T-helper 2 cell treated with Interferon-gamma antibody and Interleukin-4, amounts not matched to agents 5 μg/mL and 100 μg/mL, for 36 hours (primary cell): ENCODE measurements at places on chromosomes 7 and 10.

- DNase-seq = no peak
These were observed 170.9 kb upstream of the ASAH2 start for GRCh38 chr10:50422259-50422658.

GRCh38 chr7:55349121-55349520 lies 16.0 kb upstream of the LANCL2 start:
- no peak for DNase-seq

DNA sequence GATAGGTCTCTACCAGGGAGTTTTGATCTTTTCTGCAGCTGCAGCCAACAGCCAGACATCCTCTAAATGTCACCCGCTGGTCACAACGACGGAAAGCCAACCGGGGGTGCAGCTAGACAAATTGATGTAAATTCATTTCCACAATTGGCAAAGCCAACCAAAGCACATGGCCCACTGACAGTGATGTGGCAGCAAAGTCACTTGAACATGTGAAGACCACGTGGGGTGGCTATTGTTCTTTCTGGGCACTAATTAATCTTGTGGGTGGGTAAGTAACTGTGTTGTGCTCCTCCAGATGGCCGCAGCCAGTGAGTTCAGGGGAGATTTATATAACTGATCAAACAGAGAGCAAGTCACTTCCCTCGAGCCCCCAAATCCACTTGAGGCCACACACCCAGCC lies 354.1 kb downstream of the ANKRD30A start:
- DNase-seq = no peak

DNA sequence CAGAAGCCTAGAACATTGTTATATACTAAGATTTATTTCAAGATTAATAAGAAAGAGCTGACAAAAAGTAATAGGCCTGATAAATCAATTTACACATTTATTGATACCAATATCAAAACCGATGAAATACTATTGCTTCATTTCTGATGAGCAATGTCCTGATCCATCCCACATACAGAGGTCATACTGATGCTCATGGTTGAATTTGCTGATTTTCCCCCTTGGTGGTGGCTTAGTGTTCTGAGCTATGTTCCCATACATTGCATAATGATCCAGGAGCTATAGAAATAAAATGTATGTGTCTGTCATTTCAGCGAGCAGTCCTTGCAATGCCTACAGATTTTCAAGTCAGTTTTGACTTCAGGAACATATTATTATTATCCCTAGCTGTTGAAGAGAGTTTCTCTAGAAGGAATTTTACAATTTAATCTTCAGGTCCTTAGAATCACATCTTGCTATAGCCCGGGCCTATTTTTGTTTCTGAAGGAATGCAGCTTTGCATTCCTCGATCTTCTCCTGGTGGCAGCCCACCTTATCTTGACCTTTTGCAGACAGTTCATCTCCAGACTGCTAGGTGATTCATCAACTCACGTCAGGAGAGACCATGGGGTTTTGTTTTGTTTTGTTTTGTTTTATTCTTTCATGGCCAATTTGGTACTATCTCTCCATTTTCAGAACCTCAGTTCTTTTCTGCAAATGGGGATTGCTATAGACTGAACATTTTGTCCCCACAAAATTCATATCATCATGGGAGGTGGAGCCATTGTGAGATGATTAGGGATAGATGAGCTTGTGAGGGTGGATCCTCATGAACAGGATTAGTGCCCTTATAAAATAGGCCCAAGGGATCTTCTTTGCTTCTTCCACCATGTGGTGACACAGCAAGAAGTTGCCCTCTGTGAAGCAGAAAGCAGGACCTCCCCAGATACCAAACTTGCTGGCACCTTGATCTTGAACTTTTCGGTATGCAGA lies 465.6 kb upstream of the IGFBP3 start:
- DNase-seq = no peak

DNA sequence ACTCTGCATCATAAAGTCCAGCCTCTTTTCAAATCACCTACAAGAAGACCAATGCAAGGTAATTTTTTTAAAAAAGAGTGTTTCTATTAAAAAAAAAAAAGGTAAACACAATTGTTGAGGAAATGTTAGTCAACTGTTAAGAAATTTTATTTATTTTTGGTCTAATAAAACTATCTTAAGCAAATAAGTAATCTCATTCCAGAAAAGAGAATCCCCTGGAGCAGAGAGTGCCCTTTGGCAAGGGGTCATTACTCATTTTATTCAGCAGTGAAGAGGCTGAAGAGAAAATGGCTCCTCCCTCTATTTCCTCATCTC lies 63.4 kb upstream of the GSDME start:
- DNase-seq = no peak

GRCh38 chr10:24039897-24040296 lies 169.0 kb upstream of the KIAA1217 start:
- no peak for DNase-seq

DNA sequence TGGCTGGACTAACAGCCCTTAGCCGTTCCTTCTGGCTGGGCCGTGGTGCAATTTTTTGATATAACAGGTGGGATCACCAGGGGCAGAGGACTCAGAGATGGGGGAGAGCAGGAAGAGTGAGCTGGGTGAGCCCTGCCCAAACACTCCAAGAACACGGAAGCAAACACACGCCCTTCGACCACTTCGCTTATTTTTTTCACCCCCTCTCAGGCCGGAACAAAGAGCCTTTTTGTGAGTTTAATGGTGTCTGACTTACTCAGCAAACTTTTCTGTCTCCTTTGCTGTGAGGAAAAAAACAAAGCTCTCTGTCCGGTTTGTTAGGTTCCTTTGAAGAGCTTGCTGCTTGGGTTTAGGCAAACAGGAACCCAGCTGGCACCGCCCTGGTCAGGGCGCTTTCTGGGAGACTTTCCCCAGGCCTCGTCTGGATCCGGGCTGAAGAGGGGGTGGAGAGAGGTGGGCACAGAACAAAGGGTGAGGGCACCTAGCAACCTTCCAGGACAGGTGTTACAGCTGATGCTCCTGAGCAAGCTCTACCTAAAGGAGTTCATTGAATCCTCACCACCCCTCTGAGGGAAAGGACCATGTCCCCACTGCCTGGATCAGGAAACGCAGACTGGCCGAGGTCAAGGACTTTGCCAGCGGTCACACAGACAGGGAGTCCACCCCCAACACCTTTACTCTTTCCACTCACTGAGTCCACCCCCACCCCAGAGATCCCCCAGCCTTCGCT lies 23.3 kb downstream of the CALML3 start:
- DNase-seq = no peak

GRCh38 chr10:72379776-72380175 lies 25.1 kb upstream of the DNAJB12 start:
- DNase-seq = no peak

- DNase-seq = no peak
These were observed 101.4 kb downstream of the SEMA3E start for GRCh38 chr7:83547526-83547925.

GRCh38 chr7:15288741-15289140 lies 273.1 kb downstream of the AGMO start:
- DNase-seq = no peak

- DNase-seq = no peak
These were observed 61.6 kb upstream of the BTRC start for GRCh38 chr10:101292194-101293006.

GRCh38 chr10:78424723-78425122 lies 391.1 kb downstream of the RPS24 start:
- no peak for DNase-seq

- DNase-seq = no peak
These were observed 33.8 kb downstream of the CHST15 start for GRCh38 chr10:124059551-124059950.

GRCh38 chr10:90041585-90041984 lies 340.2 kb downstream of the KIF20B start:
- DNase-seq = no peak

GRCh38 chr7:88147949-88148348 lies 71.9 kb downstream of the SRI start:
- DNase-seq = no peak

DNA sequence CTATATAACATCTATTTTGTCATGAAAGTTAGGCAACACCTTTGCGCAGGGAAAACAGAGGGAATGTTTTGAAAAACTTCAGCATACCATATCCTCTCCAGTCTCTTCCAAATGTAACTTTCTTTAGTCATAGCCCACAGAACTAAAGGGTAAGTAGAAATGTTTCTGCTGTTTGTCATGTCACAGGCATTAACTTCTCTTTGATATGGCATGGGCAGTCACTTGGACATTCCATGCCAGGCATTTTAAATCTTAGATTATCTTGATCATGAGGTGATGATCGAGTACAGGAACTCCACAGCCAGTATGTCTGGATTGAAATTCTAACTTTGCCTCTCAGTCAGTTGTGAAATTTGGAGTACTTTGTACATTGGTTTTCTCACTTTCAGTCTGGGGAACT lies 27.5 kb upstream of the ETV1 start:
- DNase-seq = no peak

- no peak for DNase-seq
These were observed 67.3 kb downstream of the NHLRC2 start for GRCh38 chr10:113921561-113922370.

- peak; percentile 8 for DNase-seq
These were observed 24.1 kb downstream of the GRIFIN start for GRCh38 chr7:2452074-2452507.

DNA sequence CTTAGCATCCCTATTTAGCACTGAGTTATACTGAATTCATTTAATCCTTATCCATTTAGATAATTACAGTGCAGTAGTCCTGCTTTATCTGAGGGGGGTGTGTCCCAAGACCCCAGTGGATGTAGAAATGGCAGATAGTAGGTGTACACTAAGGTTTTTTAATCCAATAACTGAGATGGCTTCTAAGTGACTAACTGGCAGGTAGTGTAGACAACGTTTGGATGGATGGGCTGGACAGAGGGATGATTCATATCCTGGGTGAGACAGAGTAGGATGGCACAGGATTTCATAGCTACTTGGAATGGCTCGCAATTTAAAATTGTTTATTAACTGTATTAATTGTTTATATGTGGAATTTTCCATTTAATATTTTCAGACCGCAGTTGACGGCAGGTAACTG lies 295.6 kb downstream of the CCDC3 start:
- DNase-seq = no peak

- no peak for DNase-seq
These were observed 628 bp downstream of the MPLKIP start for GRCh38 chr7:40133561-40134427.

- DNase-seq = no peak
These were observed 92.4 kb downstream of the LRRN3 start for GRCh38 chr7:111183321-111183720.

- no peak for DNase-seq
These were observed 201.8 kb upstream of the ZMIZ1 start for GRCh38 chr10:78866731-78867554.

DNA sequence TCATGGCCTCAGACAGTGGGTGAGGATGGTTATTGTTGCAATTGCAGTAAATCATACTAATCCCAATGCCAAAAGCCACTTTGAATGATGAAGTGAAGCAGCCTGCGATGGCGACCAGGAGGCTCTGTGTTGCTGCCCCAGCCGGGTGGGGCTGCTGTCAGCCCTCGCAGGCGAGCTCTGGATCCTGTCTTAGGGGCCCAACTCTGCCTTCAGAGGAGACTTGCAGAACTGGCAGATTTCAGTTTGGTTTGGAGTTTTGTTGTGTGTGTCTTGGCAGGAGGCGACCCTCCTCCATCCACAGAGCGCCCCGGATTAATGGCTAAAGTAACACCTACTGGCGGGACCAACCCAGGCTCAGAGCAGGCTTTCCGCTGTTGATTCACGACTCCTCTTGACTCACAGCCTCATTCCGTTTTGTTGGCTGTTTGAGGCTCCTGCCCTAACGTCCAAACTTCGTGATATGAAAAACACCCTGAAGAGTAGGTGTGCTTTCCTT lies 67.9 kb upstream of the BMPER start:
- DNase-seq = no peak

DNA sequence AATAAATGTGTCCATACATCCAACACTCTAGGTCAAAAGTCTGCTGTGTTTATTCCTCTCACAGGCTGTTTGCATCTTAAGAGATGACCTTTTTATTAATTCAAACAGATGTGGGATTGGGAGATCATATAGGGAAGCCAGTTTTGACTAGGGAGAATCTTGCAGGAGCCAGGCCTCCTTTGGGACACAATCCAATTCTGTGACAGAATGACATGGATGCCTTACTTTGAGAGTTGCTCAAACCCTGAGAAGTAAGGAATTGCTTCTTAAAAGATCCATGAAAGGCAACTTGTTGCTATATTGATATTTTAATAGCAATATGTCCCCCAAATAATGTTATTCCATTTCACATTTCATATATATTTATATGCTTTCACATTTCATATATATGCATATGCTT lies 53.5 kb upstream of the CACNB2 start:
- DNase-seq = no peak

DNA sequence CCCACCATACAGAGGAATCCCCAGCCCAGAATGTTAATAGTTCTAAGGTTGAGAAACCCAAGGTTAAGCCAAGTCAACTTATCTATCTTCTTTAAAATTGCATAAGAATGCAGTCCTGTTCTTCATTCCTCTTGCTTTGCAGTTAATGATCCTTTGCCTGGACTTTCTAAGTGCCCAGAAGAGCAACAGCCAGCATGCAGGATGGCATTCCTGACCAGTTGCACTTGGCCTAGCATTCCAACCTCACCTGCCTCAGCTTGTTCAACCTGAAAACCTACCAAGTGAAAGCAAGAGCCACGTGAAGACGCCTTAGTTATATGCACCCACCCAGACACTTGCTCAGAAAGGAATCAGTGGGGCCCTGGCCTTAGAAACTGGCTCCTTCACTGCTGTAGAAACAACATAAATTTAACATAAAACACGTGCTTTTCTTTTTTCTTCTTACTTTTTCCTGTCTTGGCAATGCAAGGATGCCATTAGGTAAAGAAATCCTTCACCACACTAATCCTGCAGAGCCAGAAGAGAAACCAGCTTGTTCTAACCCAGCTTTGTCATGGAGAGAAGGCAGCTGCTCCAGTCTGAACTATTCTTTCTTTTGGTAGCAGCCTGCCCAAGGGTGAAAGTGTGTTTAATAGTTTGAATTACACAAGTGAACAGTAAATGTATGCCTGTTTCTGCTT lies 25.0 kb downstream of the EGFR start:
- no peak for DNase-seq

DNA sequence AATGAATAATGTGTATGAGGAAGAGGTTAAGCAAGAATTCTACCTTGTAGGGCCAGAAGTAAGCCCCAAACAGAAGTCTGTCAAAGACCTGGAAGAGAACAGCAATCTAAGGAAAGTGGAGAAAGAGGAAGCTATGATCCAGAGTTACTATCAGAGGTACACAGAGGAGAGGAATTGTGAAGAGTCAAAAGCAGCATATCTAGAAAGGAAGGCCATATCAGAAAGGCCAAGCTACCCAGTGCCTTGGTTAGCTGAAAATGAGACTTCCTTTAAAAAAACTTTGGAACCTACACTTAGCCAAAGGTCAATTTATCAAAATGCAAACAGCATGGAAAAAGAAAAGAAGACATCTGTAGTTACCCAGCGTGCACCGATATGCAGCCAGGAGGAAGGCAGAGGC lies 42.7 kb upstream of the GAD2 start:
- no peak for DNase-seq

GRCh38 chr10:97991871-97992270 lies 38.5 kb downstream of the CRTAC1 start:
- DNase-seq = no peak
